Mucosa of descending colon (tissue), 3 donors: ENCODE measurements at places on chromosomes 7 and 10.

DNA sequence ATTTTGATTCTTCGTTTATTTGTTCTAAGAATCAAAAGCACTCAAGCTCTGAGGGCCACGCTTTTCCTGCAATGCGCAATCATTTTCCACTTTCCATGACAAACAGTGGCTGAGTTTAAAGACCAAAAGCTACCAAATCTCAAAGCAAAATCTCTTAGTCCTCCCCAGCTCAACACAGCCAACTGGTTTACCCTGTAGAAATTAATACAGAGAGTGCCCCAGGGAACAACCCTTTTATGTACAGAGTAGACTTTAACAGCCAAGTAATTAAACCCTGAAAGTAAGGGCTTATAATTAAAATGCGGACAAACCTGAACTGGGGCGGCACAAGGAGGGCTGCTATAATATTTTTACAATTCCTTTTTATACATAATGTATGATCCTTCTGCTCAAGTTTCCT, 53.2 kb downstream of the FAM53B start:
- DNase-seq = no peak

GRCh38 chr7:103597606-103598005, 151.6 kb upstream of the SLC26A5 start:
- DNase-seq = no peak

DNA sequence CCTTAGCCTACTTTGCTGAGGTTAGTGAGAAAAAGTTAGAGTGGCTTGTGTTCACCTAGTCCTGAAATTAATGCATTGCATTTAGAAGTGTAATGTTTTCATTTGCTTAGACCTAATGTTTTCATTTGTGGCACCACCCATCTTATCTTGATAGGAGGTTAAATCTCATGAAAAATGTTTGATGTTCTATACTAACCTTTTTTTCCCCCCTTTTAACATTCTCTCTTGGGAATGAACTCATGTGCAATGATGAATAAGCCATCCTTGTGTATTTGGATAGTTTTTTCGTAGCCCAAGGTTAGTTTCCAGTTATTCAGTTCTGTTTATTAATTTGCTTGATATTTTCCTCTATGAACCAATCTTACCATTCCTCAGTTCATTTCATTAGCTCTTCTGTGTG, 2.8 kb downstream of the FHIP2A start:
- no peak for DNase-seq

DNA sequence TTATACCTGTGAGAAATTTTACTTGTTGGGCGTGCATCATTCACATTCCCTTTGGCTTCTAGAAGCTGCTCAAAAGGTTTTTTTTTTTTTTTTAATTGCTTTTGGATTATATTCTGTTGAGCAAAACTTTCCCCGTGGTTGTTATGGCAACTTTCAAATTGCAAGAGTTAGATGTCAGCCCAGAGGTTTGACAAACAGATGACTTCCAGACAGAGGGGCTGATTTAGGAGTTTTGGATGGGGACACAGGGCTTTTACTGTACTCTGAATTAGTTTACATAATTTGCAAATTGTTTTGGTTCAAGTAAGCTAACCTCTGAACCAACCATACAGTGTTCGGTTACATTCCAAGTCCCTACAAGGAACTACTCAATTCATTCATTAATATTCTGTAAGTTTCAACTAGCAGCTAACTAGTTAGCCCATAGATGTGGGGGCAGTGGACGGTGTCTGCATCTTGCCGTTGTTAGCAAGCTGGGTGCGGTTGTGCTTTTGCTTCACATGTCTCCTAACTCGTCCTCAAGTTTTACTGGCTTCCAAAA, 66.4 kb upstream of the JAZF1 start:
- no peak for DNase-seq

DNA sequence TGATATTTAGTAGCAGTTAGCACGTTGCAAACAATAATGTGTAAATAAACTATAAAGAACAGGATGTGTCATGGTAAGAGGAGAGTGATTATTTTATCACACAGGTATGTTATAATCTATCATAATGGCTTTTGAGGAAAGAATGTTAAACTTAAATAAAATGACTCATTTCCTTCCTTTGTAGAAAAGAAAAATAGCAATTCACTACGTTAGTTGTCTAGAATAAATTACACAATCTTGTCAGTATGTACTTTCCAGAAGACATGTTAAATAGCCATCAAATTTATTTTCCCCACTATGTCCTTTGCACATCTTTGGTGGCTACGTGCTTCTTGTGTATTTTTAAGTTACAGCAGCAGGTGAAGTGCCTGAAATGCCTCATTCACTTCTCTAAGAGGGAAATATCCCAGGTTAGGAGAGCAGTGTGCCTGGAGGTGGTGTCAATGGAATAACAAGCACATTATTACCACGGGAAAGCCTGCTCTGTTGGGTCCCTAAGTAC, 133.8 kb downstream of the SEMA3A start:
- no peak for DNase-seq

- no peak for DNase-seq
These were observed 211.8 kb upstream of the FOXK1 start for GRCh38 chr7:4470246-4470645.

DNA sequence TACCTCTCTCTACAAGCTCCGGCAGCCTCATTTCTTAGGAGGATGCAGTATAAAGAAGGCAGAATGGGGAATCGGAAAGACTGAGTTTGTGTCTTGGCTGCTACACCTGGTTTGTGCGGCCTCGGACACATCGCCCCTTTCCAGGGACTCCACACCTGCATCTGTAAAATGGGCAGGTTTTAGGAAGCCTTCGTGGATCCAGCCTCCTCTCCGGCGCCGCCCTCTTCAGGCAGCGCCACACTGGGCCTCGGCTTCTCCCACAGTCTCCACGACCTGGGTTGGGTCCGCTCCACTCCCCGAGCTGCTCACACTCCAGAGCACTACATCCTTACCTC, 341 bp downstream of the GOT1 start:
- DNase-seq = no peak

GRCh38 chr7:154996101-154996500, 6.8 kb downstream of the PAXIP1 start:
- DNase-seq = no peak

DNA sequence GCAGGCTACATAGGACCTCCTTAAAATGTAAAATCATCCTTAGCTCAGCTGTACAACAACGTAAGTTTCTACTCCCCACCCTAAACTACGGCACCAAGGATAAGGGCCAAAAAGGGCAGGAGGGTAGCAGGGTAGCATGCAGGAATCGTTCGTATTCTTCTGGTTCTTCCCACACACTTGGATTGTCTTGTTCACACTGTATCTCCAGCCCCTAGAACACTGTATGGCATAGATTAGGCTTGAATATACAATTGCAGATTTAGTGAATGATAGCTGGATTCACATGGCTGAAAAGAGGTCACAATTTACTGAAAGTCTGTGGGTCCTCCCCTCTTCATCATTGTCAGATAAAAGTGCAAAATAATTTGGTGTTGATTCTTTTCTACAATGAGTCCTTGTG, 28.2 kb upstream of the PRKAR2B start:
- DNase-seq = no peak

GRCh38 chr7:104156842-104157277, 51.0 kb downstream of the ORC5 start:
- DNase-seq = no peak

GRCh38 chr10:129740532-129741279, 223.4 kb downstream of the EBF3 start:
- DNase-seq = no peak

GRCh38 chr7:111752022-111752582, 189.8 kb upstream of the IMMP2L start:
- DNase-seq = no peak

DNA sequence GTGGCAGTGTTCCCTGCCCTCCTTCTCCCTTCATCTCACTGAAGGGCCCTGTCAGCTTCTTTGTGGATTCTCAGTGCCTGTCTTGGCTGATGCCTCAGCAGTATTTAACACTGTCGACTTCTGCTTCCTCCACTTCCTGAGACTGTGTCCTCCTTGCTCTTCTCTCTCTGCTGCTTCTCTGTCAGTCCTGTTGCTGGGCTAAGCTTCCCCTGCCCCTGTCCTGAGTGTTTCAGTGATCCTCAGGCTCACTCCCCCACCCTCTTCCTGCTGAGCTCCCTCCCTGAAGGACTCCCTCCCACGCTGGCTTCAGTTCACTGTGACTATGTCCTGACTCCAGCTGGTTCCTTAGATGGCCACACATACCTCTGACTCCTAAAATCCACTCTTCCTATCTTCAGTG, 64.9 kb downstream of the CREM start:
- DNase-seq = no peak

DNA sequence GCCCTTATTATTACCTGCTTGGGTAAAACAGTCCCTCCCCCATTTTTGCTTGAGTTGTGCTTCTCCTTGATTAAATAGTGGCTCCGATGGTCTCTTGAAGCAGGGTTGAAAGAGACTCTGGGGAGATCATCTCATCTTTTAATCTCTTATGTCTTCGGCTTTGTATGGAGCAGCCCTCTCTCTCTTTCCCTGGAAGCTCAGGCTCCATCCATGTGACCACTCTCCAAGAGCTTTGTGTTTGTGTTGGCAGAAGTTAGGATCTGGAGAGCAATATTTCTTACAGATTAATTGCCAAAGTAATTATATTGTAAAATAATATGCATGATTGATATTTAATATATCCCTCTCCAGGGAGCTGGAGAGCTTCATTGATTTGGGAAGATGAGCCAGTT, 76.9 kb downstream of the LRRC4 start:
- DNase-seq = no peak

DNA sequence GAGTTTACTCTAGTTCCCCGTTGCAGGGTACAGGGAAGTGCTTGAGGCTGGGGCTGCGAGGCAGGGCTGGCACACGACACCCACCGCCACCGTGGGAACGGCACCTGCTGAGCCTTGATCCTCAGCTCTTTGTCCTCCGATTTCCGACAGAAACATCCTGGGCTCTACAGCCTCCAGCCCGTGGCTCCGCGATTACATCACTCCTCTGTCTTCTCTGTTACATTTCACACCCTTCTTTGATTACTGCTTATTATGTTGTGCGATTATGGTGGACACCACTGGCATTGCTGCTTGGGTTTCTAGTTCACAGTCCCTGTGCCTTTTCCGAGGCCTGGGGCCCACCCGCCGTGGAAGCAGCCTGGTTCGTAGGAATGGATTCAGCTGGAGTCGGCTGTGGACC, 26.9 kb downstream of the FKBP6 start:
- no peak for DNase-seq

DNA sequence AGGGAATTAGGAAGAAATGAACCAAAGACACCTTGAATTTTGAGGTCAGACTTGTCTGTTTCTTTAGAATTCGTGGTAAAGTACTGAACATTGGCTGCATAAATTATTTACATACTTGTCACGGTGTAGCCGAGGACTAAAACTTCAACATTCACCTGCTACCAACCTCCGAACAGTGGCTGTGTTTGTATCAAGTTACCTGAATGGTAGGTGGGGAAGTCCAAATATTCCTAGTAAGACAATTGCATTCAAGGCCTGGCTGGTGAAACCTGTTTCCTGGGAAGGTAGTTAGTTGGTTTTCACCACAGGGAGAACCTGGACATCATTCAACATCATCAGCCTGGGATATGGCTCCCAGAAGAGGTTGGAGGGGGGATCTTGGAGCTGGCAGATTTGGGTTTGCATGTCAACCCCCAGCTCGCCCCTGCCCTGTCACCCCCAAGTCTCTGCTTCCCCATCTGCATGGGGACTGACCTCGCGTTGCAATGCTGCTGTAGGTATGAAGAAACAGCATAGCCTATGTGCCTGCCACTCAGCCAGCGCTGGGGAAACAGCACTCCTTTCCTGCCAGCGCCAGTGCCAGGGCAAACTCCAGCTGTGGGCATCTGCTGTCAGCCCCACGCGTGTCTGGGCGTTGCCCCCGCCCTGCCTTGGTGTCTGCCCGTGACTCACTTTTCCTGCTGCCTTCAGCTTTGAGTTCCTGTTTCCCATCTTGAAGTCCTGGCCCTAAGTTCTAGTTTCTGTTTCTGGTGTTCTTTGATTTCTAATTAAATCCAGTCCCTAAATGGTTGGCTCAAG, 12.7 kb upstream of the LARP4B start:
- peak; percentile 82 for DNase-seq

GRCh38 chr7:39379416-39379815, 186.8 kb upstream of the YAE1 start:
- DNase-seq = no peak
